ENCODE measurements at places on chromosomes 7 and 10. TPM values are rescaled to one million over a fixed set of nuclear protein-coding genes. Genes with fewer than 3 reads are reported as not detected.

Gene AMZ1
- total RNA-seq: 1.6 TPM

Gene CABCOCO1
- not detected for total RNA-seq

Gene ANXA11
- total RNA-seq: 211 TPM

Gene GIMAP5
- total RNA-seq: 297 TPM

Gene ATG9B
- total RNA-seq: 29.9 TPM

DNA sequence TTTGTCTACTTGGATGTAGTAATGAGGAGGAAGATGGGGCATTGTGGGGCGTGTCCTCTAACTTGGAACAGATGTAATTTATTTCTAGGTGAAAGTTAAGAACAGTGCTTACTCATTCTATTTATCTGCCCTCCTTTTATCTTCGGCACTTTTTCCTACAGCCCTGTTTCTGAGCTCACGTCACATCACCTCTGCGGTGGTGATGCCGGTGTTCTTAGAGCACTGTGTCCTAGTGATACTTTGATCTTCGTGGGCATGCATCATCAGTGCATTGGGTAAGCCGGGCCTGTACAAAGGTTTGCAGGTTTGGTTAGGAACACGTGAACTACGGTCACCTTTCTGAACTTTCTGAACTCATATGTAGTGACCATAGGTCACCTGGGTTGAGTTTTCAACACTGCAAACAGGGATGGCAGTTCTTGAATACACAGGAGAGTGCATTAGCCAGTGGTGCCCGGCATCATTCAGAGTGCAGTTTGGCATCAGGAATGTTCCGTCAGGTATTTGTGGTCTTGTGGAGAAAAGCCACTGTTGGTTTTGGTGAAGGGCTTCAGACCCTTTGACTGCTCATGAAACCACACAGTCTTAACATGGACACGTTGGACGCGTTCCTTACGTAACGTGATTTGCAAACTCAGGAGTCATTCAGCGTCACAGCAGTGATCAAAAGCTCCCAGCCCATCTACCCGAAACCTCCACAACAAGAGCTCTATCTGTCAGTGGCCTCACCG is 5.6 kb downstream of the POR start:
- no peaks in the 10 kb centered on the region for H3K36me3 ChIP-seq
- H3K27ac ChIP-seq: no peak overlapping the region
- H3K27me3 ChIP-seq: no peaks in the 10 kb centered on the region

GRCh38 chr7:38736138-38736537 is 105.0 kb upstream of the AMPH start:
- DNase-seq: no peak
- peaks cover 10% of the 10 kb centered on the region for H3K36me3 ChIP-seq
- no peak overlapping the region for H3K4me3 ChIP-seq
- H3K27ac ChIP-seq: no peak overlapping the region
- no peaks in the 10 kb centered on the region for H3K27me3 ChIP-seq
- no peaks in the 10 kb centered on the region for H3K4me1 ChIP-seq

GRCh38 chr7:144812379-144813283 is 23.2 kb downstream of the TPK1 start:
- H3K27me3 ChIP-seq: no peaks in the 10 kb centered on the region
- DNase-seq: peak; percentile 75
- no peak overlapping the region for H3K4me3 ChIP-seq
- H3K27ac ChIP-seq: peak overlapping the region; percentile 46

DNA sequence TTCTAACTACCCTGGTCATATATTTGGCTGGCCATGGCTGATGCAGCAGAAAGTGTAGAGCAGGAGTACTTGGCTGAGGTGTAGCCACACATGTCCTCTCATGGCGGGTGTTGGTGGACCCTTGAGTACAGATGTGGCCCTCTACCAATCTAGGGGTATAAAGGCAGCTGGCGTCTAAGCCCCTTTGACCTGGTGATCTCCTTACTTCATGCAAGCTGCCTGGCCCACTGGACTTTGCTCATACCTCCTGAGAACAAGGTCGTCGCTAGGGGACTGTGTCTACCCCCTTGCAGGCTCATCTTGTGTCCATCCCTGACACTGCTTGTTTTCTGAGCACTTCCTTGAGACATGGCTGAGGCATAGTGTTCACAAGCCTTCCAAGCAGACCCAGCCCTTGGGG is 287.8 kb downstream of the RPS24 start:
- no peaks in the 10 kb centered on the region for H3K36me3 ChIP-seq
- H3K27ac ChIP-seq: no peak overlapping the region
- no peaks in the 10 kb centered on the region for H3K27me3 ChIP-seq
- H3K4me3 ChIP-seq: no peak overlapping the region

DNA sequence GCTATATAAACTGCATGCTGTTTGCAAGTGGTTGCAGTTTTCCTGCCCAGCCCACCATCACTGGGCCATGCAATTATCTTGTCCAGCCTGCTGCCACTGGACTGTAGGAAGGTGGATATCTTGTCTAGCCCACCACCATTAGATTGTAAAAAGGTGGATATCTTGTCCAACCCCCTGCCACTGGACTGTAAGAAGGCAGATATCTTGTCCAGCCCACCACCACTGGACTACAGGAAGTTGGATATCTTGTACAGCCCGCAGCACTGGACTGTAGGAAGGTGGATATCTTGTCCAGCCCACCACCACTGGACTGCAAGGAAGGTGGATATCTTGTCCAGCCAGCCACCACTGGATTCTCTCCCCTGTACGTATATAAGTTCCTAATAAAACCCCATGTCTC is 69.8 kb downstream of the SKAP2 start:
- H3K4me1 ChIP-seq: no peaks in the 10 kb centered on the region
- no peak overlapping the region for H3K4me3 ChIP-seq
- H3K27ac ChIP-seq: no peak overlapping the region
- H3K36me3 ChIP-seq: no peaks in the 10 kb centered on the region
- no peak for DNase-seq

GRCh38 chr7:23530405-23530804 is 1.4 kb downstream of the TRA2A start:
- no peaks in the 10 kb centered on the region for H3K36me3 ChIP-seq
- H3K27me3 ChIP-seq: no peaks in the 10 kb centered on the region
- peaks cover 56% of the 10 kb centered on the region for H3K4me1 ChIP-seq
- DNase-seq: peak; percentile 49

- DNase-seq: no peak
- no peak overlapping the region for H3K4me3 ChIP-seq
- no peaks in the 10 kb centered on the region for H3K4me1 ChIP-seq
Observed at GRCh38 chr10:125155101-125155500, 5.3 kb downstream of the CTBP2 start.

DNA sequence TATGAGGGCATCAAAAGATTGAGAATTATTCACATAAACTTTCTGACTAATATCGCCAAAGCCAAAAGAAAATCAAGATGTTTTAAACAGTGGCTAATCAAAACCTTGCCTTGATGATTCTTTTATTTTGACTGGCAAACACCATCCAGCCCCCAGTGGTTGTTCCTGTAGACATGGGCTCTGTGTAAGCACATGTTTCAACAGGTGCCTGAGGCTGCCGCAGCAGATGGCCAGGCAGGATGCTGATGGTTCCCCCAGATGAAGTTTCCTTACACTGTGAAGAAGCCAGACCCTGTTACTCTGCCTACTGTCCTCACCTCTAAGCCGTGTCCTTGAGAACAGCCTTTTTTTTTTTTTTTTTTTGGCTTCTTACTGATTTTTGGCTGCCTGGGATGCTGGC is 146.5 kb downstream of the RAB11FIP2 start:
- H3K4me3 ChIP-seq: no peak overlapping the region
- no peak for DNase-seq
- no peak overlapping the region for H3K27ac ChIP-seq
- H3K27me3 ChIP-seq: peaks cover 4% of the 10 kb centered on the region
- no peaks in the 10 kb centered on the region for H3K4me1 ChIP-seq
- H3K36me3 ChIP-seq: no peaks in the 10 kb centered on the region

- no peaks in the 10 kb centered on the region for H3K4me1 ChIP-seq
- no peak overlapping the region for H3K27ac ChIP-seq
- no peak for DNase-seq
- no peaks in the 10 kb centered on the region for H3K36me3 ChIP-seq
Observed at GRCh38 chr10:15325243-15325943, 45.7 kb downstream of the FAM171A1 start.
